ENCODE measurements at places on chromosomes 7 and 10. TPM values are rescaled to one million over a fixed set of nuclear protein-coding genes. Genes with fewer than 3 reads are reported as not detected.

DNA sequence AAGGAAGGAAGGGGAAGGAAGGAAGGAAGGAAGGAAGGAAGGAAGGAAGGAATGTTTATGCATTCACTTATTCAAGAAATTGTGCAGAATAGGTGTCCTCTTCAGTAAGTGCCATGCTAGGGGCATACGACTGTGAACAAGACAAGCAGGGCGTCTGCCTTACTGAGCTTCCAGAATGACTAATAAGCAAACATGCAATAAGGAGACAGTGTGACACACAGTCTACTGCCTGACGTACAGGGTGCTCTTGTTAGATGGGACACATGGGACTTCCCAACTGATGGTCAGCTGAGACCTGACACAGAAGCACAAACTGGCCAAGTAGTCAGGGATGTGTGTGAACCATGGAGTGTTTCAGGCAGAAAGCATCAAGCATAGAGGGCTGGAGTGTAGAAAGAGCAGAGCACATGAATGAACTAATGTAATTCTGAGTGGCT, 18.2 kb downstream of the DNAJC12 start:
- H3K27ac ChIP-seq, result no peak overlapping the region
- H3K36me3 ChIP-seq, result no peaks in the 10 kb centered on the region
- H3K27me3 ChIP-seq, result no peaks in the 10 kb centered on the region
- no peak overlapping the region for H3K4me3 ChIP-seq

- H3K4me3 ChIP-seq, result no peak overlapping the region
- no peak overlapping the region for H3K27ac ChIP-seq
- H3K27me3 ChIP-seq, result no peaks in the 10 kb centered on the region
- DNase-seq, result peak; percentile 70
- H3K4me1 ChIP-seq, result no peaks in the 10 kb centered on the region
These were observed 32.1 kb downstream of the JCAD start for GRCh38 chr10:30027057-30028005.

GRCh38 chr7:128398016-128398840, 11.6 kb downstream of the IMPDH1 start:
- H3K27me3 ChIP-seq, result no peaks in the 10 kb centered on the region
- DNase-seq, result peak; percentile 85
- no peak overlapping the region for H3K4me3 ChIP-seq
- H3K27ac ChIP-seq, result no peak overlapping the region
- no peaks in the 10 kb centered on the region for H3K36me3 ChIP-seq

DNA sequence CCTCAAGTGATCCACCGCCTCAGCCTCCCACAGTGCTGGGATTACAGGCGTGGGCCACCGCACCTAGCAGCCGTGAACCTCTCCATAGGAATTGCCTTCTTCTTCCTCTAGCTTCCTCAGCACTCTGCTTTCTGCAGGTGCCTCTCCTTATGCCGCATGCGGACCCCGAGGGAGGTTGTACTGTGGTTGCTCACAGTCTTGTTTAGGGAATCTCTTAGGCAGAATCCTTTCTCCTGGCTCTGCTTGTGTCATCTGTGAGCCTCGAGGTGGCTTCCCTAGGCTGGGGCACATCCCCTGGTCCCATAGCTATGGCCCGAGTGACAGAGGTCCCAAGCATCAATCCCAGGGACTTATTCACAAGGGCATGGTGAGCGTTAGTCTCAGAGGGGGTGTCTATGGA, 33.2 kb upstream of the GIMAP8 start:
- no peak overlapping the region for H3K4me3 ChIP-seq
- no peaks in the 10 kb centered on the region for H3K27me3 ChIP-seq
- H3K27ac ChIP-seq, result no peak overlapping the region
- H3K36me3 ChIP-seq, result no peaks in the 10 kb centered on the region
- H3K4me1 ChIP-seq, result peaks cover 9% of the 10 kb centered on the region
- DNase-seq, result no peak

- H3K27me3 ChIP-seq, result no peaks in the 10 kb centered on the region
- 0 out of 2 replicates have a peak, but pooled peaks cover 10% of the 10 kb centered on the region for H3K4me1 ChIP-seq
- DNase-seq, result no peak
- H3K4me3 ChIP-seq, result no peak overlapping the region
These were observed 99.6 kb upstream of the ANLN start for GRCh38 chr7:36289833-36290661.

- no peaks in the 10 kb centered on the region for H3K27me3 ChIP-seq
- H3K27ac ChIP-seq, result no peak overlapping the region
- peaks cover 4% of the 10 kb centered on the region for H3K4me1 ChIP-seq
- DNase-seq, result peak; percentile 89
These were observed 127.8 kb upstream of the ZNF746 start for GRCh38 chr7:149625340-149625946.

- DNase-seq, result peak; percentile 91
- peaks cover 23% of the 10 kb centered on the region for H3K27me3 ChIP-seq
- no peaks in the 10 kb centered on the region for H3K36me3 ChIP-seq
- H3K27ac ChIP-seq, result no peak within 1 kb of the TSS
- peak within 1 kb of the TSS; percentile 97 for H3K4me3 ChIP-seq
These were observed at the start of gene KDM7A for GRCh38 chr7:140176811-140177702. KDM7A (minus strand) TSS chr7:140176983; CDS start chr7:140176937, 46 bp downstream.

DNA sequence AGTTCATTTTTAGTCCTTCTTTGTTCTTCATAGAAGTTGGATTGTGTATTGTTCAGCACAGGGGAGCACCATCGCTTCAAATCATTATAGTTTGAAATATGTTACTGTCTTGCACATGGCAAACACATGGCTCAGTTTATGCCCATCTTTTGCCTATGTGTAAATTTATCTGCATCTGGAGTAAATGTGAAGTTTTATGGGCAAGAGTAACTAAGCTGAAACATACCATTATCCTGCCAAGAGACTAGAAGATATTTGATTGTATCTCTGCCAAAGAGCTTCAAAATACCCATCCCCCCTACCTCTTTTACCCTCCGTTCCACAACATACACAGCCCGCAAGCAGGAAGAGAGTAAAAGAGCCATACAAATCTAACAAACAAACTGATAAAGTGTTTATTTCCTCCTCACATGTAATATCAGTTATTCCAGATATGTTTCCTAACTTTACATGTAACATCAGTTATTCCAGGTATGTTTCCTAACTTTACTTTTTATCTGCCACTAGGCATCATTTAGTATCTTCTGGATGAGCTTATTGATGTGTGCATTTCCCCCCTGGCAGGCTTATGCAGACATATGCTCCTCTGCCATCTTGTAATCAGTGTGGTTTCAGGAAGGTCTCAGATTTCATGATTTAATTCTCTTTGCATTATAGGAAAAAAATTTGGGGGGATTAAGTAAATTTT, 127.7 kb downstream of the SRI start:
- H3K27me3 ChIP-seq, result no peaks in the 10 kb centered on the region
- H3K4me3 ChIP-seq, result no peak overlapping the region
- no peak overlapping the region for H3K27ac ChIP-seq

The EBF3 gene
- 0.23 TPM for total RNA-seq

The DNAH11 gene
- 4.7 TPM for total RNA-seq

The CNTNAP2 gene
- 38.2 TPM for total RNA-seq

DNA sequence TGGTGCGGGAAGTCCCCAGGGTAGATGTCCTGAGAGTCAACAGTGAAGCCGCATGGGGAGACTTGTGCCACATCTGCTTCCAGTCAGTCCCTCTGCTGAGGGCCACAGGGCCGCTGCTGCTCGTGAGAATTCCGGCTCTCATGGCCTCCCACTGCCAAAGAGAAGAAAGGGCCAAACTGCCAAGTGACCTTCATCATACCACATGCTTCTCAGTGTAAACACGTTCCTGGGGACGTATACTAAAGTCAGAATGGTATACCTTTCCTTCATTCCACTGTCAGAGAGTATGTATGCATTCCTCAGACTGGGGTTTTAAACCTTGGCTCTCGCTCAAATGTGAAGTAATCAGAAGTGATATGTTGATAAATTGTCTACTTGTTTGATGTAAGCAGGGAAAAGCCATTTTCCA, 52.8 kb upstream of the SEC61G start:
- H3K27ac ChIP-seq, result no peak overlapping the region
- no peaks in the 10 kb centered on the region for H3K27me3 ChIP-seq
- no peak for DNase-seq

DNA sequence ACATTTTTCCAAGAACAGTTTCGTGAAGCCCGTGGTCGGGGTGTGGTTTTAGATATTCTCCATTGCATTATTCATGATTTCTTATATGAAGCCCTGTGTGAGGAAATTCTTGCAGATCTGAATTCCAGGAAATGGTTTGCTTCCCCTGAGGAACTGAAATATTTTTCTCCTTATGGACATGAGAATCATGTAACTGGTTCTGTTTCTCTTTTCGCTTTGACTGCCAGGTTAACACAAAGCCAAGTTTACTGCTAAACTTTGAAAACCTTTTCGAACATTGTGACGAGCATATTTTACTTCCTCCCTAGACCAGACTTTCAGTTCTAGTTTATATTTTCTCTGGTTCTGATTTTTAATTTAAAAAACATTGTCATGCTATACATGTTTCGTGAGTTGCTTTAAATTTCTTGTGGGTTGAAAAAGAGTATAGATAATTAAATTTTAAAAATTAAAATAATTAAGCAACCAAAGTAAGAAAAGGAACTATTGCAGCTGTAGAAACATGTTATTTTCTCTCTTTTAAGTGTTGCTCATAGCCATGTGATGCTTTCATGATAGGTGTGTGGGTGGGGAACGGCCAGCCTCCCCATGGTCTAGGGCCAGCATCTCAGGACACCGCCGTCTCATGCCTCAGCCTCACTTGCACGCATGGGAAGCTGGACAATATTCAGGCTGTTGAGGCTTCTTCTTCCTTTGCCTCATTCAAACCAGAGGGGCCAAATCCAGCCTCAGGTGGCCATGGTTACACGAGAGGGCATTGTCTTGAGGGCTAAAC, 97.1 kb downstream of the CREB5 start:
- no peak for DNase-seq
- no peak overlapping the region for H3K27ac ChIP-seq
- no peak overlapping the region for H3K4me3 ChIP-seq
- H3K4me1 ChIP-seq, result no peaks in the 10 kb centered on the region
- H3K36me3 ChIP-seq, result no peaks in the 10 kb centered on the region

The DBF4 gene
- 62.6 TPM for total RNA-seq

- H3K4me1 ChIP-seq, result peaks cover 18% of the 10 kb centered on the region
- no peaks in the 10 kb centered on the region for H3K36me3 ChIP-seq
- H3K4me3 ChIP-seq, result no peak overlapping the region
These were observed 28.0 kb upstream of the SEM1 start for GRCh38 chr7:96737545-96738050.

GRCh38 chr10:86110156-86110786, 256.3 kb downstream of the GRID1 start:
- no peaks in the 10 kb centered on the region for H3K36me3 ChIP-seq
- no peaks in the 10 kb centered on the region for H3K4me1 ChIP-seq
- H3K27me3 ChIP-seq, result no peaks in the 10 kb centered on the region
- no peak overlapping the region for H3K27ac ChIP-seq
- DNase-seq, result peak; percentile 45

DNA sequence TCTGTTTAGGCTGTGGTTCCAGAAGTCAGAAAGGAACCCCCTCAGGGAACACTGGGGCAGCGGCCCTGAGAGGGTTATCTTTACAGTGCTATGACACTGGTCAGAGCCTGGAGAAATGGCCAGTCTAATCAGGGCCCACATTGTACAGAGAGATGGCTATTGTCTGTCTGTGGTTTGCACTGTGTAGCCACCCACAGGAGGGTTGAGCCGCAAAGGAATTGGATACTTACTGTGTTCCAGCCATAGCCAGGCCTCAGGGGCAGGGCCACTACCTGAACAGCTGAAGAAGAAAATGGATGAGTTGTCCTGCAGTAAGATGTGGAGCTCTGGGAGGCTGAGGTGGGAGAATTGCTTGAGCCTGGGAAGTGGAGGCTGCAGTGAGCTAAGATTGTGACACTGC, 47.5 kb upstream of the PODXL start:
- no peaks in the 10 kb centered on the region for H3K36me3 ChIP-seq
- H3K4me3 ChIP-seq, result peak overlapping the region; percentile 13
- no peak for DNase-seq
- no peaks in the 10 kb centered on the region for H3K27me3 ChIP-seq
- H3K4me1 ChIP-seq, result peaks cover 43% of the 10 kb centered on the region

- H3K27ac ChIP-seq, result no peak overlapping the region
- no peaks in the 10 kb centered on the region for H3K36me3 ChIP-seq
- no peak for DNase-seq
- no peak overlapping the region for H3K4me3 ChIP-seq
These were observed 9.4 kb downstream of the SH3PXD2A start for GRCh38 chr10:103845972-103846371.

- no peak overlapping the region for H3K27ac ChIP-seq
- no peaks in the 10 kb centered on the region for H3K4me1 ChIP-seq
- peaks cover 5% of the 10 kb centered on the region for H3K36me3 ChIP-seq
- H3K4me3 ChIP-seq, result no peak overlapping the region
- DNase-seq, result no peak
- no peaks in the 10 kb centered on the region for H3K27me3 ChIP-seq
These were observed 24.1 kb upstream of the ANKRD30A start for GRCh38 chr10:37101261-37101660.

The ZNF25 gene
- total RNA-seq, result 0.76 TPM

GRCh38 chr10:30897048-30897447, 134.6 kb downstream of the ZNF438 start:
- no peaks in the 10 kb centered on the region for H3K4me1 ChIP-seq
- peaks cover 3% of the 10 kb centered on the region for H3K36me3 ChIP-seq
- no peak overlapping the region for H3K27ac ChIP-seq
- H3K4me3 ChIP-seq, result no peak overlapping the region

DNA sequence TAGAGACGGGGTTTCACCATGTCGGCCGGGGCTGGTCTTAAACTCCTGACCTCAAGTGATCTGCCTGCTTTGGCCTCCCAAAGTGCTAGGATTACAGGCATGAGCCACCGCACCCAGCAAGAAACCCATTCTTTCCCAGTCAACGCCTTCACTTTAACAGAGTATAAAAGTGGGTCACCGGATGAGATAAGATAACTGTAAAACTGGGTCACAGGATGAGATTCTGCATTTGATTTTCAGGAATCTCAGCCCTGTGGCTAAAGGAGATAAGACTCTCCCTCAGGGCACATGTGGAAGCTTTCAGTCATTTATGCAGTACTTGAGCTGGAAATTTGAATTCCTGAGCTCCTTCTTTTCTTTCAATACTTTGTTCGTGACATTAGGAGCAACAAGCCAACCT, 70.8 kb downstream of the LRRC17 start:
- no peak overlapping the region for H3K4me3 ChIP-seq
- H3K27ac ChIP-seq, result no peak overlapping the region
- DNase-seq, result no peak
- H3K4me1 ChIP-seq, result no peaks in the 10 kb centered on the region
- no peaks in the 10 kb centered on the region for H3K36me3 ChIP-seq

- no peak overlapping the region for H3K4me3 ChIP-seq
- no peak overlapping the region for H3K27ac ChIP-seq
- H3K36me3 ChIP-seq, result no peaks in the 10 kb centered on the region
- no peaks in the 10 kb centered on the region for H3K27me3 ChIP-seq
- H3K4me1 ChIP-seq, result no peaks in the 10 kb centered on the region
These were observed 582.7 kb upstream of the POT1 start for GRCh38 chr7:125512373-125512772.

DNA sequence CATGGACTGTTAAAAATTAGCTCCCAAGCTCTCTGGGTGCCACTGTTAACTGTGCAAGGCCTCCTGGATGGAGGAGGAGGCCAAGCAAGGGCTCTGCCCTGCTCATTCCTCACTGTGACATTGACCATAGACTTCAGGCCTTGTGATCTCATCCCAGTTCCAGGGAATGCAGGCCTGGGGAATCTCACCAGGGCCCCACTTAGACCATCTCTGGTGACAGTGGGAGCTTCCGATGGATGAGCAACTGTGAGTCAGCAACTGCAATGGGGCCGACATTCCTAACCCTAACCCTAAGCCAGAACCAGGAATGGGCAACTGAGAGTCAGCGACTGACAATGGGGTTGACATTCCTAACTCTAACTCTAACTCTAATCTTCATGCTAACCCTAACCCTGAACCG, 50.4 kb upstream of the MSMB start:
- no peak for DNase-seq
- H3K27ac ChIP-seq, result no peak overlapping the region
- no peaks in the 10 kb centered on the region for H3K36me3 ChIP-seq
- no peaks in the 10 kb centered on the region for H3K27me3 ChIP-seq

- H3K36me3 ChIP-seq, result no peaks in the 10 kb centered on the region
- no peaks in the 10 kb centered on the region for H3K27me3 ChIP-seq
- no peak for DNase-seq
- H3K4me3 ChIP-seq, result no peak overlapping the region
- H3K27ac ChIP-seq, result no peak overlapping the region
These were observed 10.9 kb upstream of the TEX47 start for GRCh38 chr7:88806280-88807037.

All from GM23338 (cell line).